ENCODE measurements at places on chromosomes 5 and 9.
A peak's percentile ranks its signal among the peaks of the same experiment; 100 is the strongest.

DNA sequence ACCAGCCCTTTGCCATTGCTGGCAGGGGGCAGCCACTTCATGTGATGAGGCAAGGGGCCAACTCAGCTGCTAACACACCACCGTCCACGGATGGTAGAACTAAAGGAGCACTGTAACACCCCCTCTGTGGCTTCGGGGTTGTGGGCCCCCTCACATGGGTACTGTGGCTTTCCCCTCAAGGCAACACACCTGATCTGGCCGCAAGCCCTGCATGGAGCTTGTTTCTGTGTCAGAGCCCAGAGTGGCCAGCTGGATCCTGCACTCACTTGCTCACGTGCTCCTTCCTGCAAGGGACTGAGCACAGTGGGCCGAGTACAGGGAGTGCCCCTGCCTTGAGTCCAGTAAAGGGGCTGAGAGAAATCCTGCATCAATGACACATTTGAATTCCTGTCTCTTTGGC is 507.4 kb upstream of the SMC2 start:
- no peak for DNase-seq

DNA sequence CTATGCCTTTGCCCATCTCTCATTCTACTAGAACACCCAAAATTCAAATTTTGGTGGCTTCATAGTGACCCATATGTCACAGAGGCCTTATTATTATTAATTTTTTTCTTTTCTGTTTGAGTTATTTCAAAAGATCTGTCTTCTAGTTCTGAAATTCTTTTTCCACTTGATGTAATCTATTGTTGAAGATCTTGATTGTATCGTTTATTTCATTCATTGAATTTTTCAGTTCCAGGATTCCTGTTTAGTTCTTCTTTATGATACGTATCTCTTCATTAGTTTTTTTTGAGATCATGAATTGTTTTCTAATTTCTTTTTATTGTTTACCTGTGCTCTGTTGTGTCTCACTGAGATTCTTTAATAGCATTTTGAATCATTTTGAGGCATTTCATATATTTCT is 24.6 kb upstream of the APBA1 start:
- DNase-seq, result no peak

GRCh38 chr9:134487066-134487710 is 154.4 kb upstream of the COL5A1 start:
- no peak for DNase-seq

DNA sequence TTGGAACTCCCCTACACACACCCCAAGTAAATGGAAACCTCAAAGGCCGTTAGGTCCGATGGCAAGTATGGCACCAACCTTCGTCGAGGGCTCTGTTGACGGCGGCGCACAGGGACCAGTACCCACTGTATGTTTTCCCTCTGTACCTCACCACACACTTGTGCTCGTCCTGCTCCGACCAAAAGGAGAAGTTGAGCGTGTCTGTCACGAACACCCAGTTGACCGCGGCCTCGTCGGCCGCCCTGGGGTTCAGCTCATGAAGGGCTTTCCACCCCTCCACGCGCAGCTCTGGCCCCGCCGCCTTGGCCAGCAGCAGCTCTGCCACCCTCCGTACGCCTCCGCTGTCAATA is 24.0 kb downstream of the HNRNPK start:
- DNase-seq, result peak; percentile 48

DNA sequence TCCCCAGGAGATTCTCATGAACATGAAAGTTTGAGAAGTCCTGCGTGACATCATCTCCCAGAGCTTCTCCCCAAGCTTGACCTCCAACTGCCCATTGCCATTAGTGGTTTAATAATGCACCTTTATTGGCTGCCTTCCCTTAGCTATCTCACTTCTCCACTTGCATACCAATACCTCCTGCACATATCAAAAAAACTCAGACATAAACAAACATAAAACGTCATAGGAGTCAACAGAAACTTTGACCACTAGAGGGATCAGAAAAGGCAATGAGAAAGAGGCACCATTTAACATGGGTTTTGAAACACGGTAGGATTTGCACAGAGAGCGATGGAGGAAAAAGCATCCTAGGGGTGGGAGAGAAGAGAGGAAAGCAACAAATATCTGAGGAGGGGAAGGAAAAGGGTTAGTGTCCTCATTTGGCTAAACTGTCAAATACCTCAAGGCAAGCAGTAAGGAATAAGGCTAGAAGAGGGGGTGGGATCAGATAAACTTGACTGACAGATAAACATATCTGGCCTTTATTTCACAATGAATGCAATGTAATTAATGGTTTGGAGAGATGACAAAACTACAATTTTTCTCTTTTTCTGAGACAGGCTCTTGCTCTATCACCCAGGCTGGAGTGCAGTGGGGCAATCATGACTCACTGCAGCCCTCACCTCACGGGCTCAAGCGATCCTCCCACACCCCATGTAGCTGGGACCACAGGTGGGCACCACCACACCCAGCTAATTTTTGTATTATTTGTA is 27.0 kb downstream of the GNAQ start:
- no peak for DNase-seq

- DNase-seq, result no peak
These were observed 26.0 kb downstream of the PRDM6 start for GRCh38 chr5:123115020-123115419.

DNA sequence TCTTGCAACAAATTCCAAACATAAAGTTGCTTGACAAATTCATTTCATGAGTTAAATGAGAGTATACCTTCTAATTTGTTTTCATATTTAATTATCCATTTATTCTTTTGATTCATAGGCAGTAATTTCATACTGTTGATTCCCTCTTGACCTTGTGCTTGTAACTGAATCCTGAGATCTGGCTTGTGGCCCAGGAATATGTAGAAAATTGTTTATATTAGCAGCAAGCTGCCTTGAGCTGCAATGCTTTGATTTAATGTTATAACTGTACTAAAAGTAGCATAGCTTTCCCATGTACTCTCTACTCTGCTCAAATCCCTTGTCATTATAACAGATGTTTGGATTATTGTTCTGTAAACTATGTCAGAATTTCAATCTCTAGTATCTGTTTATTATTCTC is 780.7 kb downstream of the NR2F1-AS1 start:
- no peak for DNase-seq
